T-helper 2 cell treated with Interferon-gamma antibody and Interleukin-4, amounts not matched to agents 5 μg/mL and 100 μg/mL, for 36 hours (primary cell): ENCODE measurements at places on chromosomes 13 and 19.

DNA sequence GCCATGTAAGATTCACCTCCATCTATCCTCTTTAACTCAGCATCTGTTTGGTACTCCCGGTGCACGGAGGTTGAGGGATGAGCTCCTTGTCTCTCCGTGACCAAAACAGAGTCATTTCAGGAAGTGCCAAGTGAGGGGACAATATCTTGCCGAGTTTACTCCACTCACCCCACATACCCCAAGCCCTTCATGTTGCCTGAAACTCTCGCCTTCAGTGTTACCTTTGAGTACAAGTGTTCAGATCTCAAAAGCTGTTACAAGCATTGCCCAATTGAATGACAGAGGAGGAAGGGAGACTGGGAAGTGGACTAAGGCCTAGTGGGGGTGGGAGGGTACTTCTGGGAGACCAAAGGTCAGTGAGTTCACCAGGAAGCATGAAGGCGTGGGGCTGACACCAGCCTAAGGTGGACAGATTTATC is 6.0 kb upstream of the SIGLEC12 start:
- no peak for DNase-seq

GRCh38 chr19:8642561-8642960 is 12.1 kb downstream of the NFILZ start:
- no peak for DNase-seq

DNA sequence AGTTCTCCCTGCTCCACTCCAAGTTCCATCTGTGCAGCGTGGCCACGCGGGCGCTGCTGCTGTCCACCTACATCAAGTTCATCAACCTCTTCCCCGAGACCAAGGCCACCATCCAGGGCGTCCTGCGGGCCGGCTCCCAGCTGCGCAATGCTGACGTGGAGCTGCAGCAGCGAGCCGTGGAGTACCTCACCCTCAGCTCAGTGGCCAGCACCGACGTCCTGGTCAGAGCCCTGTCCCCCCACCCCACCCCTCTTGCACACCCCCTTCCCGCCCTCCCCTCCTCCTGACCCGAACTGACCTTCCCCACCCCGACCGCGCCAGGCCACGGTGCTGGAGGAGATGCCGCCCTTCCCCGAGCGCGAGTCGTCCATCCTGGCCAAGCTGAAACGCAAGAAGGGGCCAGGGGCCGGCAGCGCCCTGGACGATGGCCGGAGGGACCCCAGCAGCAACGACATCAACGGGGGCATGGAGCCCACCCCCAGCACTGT is 11.6 kb downstream of the FUZ start:
- no peak for DNase-seq

DNA sequence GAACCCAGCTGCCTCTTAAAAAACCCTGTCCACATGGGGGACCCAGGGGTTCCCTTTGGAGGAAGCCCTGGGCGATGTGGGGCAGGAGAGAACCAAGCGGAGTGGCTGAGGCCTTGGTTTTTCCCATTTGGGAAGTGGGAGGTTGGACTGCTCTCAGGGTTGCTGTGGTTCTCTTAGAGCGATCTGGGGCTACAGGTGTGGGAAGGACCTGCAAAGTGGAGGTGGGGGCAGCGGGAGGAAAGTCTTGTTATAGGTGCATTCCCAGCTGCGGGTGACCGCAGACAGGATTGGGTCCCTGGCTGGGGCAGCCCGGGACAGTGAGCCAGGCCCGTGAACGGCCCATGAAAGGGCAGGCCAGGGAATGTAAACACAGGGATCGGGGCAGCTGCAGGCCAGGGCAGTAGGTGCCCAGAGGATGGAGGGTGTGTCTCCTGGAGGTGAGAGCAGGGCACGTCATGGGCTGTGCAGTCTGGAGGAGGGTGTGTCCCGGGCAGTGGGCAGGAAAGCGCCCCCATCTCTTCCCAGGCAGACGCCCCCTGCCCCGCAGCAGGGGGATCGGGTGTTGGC is 814 bp downstream of the SLC25A23 start:
- DNase-seq = no peak

- no peak for DNase-seq
These were observed 1.7 kb downstream of the DPY19L3 start for GRCh38 chr19:32407004-32407992.

GRCh38 chr13:80118099-80118498 is 222.8 kb downstream of the SPRY2 start:
- DNase-seq = no peak

GRCh38 chr19:7455600-7456296 is 33.1 kb downstream of the PEX11G start:
- no peak for DNase-seq

DNA sequence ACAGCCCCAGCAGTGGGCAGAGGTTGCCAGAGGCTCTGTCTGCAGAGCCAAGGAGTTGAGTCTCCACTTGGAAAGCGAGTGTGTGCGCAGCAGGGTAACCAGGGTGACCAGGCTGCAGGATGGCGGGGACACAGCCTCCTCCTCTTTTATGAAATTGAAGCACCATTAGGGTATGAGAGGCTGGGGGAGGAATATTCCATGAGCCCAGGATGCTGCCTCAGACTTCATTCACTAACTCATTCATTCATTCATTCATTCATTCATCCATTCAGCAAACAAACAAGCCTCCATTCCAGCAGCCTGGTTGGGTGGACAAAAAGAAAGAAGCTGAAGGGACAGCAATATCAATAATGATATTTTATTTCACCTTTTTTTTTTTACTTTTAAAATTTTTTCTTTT is 6.6 kb upstream of the LMTK3 start:
- DNase-seq = no peak

DNA sequence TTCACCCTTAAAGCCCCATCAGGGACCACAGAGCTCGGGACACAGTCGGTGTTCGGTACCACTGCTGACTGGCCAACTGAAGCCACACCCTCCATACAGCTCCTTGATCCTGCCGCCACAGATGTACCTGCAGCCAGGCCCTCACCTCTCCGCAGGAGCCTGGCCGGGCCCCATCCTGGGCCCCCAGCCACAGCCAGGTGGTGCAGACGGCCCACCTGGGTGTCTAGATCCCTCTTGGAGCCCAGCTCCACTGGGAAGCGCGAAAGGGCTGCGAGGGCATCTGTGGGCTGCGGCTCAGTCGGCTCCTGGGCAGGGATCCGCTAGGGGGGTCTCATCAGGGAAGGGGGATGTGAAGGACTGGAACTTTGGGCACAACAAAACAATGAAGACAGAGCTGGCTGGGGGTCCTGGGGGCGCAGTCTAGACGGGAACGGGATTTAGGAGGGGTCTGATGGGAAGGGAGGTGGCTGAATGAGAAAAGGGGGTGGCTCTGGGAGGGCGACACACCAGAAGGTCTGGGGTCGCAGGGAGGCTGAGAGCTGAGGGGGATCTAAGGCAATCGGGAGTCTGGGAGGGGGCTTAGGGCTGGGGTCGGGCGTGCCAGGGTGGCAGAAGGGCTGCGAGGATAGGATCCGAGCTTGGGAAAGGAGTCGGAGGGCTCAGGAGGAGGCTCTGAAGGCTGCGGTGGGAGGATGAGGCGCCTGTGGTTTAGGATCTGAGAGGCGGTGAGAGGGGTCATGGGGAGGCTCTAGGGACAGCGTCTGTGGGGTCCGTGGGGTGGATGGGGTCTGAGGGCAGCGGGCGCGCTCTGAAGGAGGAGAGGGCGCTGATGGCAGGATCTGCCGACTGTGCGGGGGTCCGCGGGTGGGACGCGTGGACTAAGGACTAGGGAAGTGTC is 15.8 kb downstream of the PRODH2 start:
- no peak for DNase-seq
